Body of pancreas (tissue), 4 donors: ENCODE measurements at places on chromosomes 13 and 19. TPM values are rescaled to one million over a fixed set of nuclear protein-coding genes. Genes with fewer than 3 reads are reported as not detected.

DNA sequence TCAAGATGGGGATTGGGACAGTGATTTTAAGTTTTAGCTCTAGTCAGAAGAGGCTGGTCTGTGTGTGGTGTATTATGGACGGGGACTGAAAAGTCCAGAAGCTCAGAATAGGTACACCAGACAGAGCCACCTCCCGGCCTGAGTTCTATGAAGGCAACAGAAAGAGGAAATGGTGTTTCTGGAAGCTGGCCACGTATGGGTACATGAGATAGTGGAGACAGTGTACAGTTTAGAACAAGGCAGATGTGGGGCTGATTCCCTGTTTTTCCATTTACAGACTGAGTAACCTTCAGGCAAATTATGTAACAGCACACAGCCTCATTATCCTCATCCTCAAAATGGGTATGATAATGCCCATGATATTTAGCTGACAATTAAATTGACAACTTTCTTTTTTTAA, 1.3 kb downstream of the ZNF175 start:
- no peak for DNase-seq

- no peak for DNase-seq
Measured at GRCh38 chr13:103067751-103068555, 1.7 kb upstream of the SLC10A2 start.

- DNase-seq: no peak
Measured at GRCh38 chr19:33443638-33444561, 70.4 kb downstream of the CEBPG start.

- DNase-seq: no peak
Measured at GRCh38 chr13:49539313-49539712, 43.6 kb downstream of the PHF11 start.

- DNase-seq: no peak
Measured at GRCh38 chr13:109281903-109282635, 504.3 kb downstream of the IRS2 start.

DNA sequence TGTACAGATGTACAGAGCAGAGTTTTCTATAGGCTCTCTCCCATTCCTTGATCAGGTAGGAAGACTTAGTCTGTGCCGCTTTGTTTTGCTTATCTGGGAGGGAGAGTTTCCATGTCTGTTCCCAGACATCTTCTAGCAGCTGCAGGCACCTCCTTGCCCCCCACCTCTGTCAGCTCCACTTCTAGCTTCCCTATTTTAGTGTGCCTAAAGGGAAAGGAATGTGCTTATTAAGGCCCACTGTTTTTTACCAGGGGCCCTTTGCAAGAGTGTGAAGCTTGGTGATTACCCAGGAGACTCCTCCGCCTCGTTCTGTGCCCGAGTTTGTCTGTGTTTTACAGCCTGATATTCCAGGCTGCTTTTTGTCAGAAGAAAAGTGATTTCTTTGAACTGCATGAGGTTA, 1984.4 kb downstream of the OLFM4 start:
- no peak for DNase-seq

GRCh38 chr19:55112777-55113569, 4.5 kb downstream of the PPP1R12C start:
- no peak for DNase-seq

- DNase-seq: no peak
Measured at GRCh38 chr19:30283556-30283955, 88.6 kb upstream of the ZNF536 start.

DNA sequence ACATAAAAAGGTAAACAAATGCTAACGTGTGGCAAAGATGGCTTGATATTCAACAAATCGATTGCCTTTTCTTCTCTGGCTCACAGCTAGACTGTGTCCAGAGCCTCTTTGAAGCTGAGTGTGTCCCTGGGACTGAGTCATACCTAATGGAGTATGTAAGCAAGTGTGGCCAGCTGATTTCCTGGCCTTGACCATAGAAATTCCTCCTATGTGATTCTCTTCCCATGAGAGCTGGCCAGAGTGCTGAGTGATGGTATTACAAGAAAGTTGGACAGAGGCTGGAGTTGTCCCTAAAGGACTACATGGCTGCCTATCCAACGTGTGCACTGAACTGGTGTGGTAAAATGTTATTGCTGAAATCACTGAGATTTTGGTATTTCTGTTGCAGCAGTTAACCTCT, 320.1 kb upstream of the SLC10A2 start:
- DNase-seq: no peak

The RASA3 gene
- 19.2 TPM for total RNA-seq

The IFT88 gene
- 9.6 TPM for total RNA-seq
